ENCODE measurements at places on chromosomes 6 and 20.

DNA sequence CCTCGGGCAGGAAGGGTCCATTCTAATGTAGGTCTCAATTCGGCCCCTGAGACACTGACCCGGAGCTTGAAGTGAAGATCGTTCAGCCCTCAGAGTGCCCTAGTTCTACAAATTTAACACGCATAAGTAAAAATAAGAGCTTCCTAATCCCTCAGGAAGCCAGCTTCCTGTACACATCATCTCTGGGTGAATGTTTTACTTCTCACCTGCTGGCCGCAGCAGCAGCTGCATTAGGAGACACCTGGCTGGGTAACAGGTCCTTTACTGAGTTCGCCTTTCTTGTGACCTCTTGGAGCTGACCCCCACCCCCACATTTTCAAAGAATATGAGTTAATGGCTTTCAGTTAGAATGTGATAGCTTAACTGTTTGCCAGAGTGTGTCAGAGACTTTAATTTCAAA, 165.0 kb downstream of the SMOC2 start:
- no peak for DNase-seq

- no peak for DNase-seq
Measured at GRCh38 chr6:139881728-139882211, 507.3 kb upstream of the CITED2 start.

GRCh38 chr20:50995506-50995905, 27.4 kb downstream of the KCNG1 start:
- no peak for DNase-seq

GRCh38 chr20:19734811-19735210, 23.2 kb upstream of the RIN2 start:
- DNase-seq, result no peak

DNA sequence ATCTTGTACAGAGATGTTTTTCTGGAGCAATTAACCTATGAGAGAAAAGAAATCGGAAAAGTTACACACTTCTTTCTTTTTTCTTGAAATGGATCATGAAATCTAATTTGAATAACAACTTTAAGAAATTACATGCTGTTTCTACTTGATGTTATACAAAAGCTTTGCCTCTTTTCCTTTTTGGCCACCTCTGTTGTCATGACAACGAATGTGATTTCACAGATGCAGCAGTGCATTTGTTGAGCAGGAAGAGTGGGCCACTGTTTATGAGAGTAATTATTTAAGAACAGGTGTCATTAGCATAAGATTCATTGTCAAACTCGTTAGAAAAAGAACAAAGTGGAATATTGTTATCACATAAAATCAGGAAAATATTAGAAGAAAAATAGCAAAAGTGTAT, 148.3 kb upstream of the IMPG1 start:
- no peak for DNase-seq

DNA sequence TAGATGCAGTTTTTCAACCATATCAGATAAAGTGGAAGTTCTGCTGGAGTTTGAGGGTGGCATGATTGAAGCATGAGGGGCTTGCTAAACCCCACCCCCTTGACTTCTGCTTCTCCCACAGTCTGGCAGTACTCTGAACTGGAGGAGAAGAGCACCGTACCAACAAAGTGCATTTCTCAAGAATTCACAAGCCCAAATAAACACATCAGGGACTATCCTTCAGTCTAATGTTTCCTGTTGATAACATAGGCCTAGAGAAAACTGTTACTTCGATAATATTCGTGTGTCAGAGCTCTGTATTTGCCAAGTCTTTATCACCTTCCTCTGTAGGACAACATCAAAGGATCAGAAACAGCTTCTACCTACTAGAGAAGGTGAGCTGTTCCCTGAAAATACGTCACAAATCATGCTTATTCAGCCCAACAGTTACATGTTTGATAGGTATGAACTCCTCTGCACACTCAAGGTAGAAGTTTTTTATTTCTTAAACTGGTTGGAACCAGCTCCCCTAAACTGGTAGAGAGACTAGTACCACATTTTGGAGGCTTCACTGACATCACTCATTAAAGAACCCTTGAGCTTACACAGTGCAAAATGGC, 153.2 kb upstream of the PRND start:
- no peak for DNase-seq

DNA sequence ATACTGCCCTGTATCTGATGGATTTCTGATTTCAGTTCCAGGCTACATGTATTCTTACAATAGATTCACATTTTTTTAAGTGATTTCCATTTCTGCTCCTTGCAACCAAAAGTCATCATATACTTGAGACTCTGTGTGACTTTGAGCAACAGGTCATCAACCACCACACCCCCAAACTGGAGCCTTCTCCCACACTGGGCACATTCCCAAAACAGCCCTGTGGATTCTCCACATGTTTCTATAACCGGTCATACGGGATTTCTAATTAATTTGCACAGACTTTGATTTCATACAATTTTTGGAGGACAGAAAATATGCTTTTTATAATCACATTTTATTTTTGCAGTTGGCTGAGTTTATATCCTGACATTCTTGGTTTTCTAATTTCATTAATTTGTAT, 317.2 kb upstream of the ID4 start:
- DNase-seq, result no peak

- no peak for DNase-seq
Measured at GRCh38 chr6:125818225-125818657, 27.5 kb downstream of the NCOA7 start.

DNA sequence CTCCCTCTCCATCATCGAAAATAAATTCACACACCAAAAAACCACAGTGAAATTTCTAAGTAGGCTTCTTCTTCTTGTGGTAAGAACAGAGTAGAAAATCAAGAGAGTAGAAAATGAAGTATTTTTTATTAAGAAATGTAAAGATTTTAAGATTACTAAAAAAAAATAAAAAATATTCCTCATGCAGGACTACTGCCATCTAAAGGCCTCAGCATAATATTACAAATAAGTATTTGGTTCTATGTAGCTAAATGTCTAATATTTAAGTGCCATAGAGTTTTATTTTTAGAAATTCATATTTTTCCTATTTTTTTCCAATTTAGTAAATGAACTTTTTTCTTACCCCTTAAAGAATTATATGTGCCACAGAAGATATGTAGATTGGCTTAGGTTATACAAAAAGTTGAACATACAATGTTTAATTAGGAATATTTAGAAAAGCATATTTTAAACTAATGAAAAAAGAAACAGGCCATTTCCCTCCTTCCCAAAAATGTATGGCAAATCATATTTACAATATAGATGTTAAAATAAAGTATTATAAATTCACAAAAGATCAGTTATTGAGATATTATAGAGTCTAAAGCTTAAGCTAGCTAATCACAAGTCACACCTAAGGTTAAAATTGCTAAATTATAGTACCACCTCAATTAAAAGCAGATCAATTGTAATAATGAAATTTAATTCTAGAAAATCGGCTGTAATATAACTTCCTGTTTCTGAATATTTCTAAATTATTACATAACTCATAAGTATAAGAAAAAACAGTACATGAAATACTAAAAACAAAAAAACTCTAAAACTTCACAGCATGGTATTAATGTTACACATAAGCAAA, 3.5 kb upstream of the NT5DC1 start:
- DNase-seq, result no peak

GRCh38 chr6:18595774-18596530, 208.8 kb downstream of the RNF144B start:
- peak; percentile 16 for DNase-seq

GRCh38 chr6:67629258-67629657, 1005.8 kb upstream of the ADGRB3 start:
- DNase-seq, result peak; percentile 26

GRCh38 chr6:100171533-100172321, 177.7 kb upstream of the MCHR2 start:
- no peak for DNase-seq

GRCh38 chr6:40688214-40688761, 101.1 kb upstream of the LRFN2 start:
- DNase-seq, result no peak

DNA sequence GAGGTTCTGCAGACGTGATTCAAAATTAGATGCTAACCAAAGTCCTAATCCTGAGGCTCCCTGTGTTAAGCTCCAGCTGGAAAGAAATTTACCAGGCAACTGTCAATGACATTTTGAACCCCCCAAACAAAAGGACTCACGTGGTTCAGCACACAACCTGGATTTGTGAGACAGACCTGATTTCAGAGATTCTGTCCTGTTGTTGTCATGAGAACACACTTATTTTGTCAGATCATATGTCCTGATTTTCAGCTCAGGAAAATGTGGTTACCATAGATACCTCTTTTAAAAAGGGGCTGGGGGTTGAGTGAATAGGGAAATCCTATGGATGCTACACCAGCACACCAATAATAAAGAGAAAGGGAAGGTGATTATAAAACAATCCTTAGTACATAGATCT, 61.6 kb downstream of the MTFR2 start:
- no peak for DNase-seq

- DNase-seq, result no peak
Measured at GRCh38 chr20:62311150-62311549, 8.4 kb downstream of the ADRM1 start.

- no peak for DNase-seq
Measured at GRCh38 chr20:37564388-37565133, 36.9 kb upstream of the BLCAP start.

DNA sequence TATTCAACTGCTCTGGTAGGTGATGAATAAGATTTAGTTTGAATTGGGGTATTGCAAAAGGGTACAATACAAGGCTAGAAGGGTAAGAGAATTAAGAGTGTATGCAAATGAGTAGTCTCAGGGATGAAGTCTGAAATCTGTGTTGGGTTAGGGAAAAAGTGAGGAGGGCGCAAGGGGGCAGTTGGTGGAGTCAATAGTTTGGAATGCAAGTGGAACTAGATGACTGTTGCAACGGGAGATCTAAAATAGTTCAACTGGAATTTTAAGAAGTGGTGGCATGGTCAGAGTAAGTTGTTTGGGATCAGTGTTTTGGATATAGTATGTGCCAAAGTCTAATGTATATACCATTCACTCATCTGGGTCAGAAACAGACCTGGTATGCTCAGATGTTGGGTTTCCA, 329.6 kb downstream of the GJA1 start:
- no peak for DNase-seq

GRCh38 chr6:50198245-50198644, 148.5 kb upstream of the DEFB112 start:
- DNase-seq, result no peak

GRCh38 chr6:55176958-55177357, 2.6 kb downstream of the HCRTR2 start:
- no peak for DNase-seq

DNA sequence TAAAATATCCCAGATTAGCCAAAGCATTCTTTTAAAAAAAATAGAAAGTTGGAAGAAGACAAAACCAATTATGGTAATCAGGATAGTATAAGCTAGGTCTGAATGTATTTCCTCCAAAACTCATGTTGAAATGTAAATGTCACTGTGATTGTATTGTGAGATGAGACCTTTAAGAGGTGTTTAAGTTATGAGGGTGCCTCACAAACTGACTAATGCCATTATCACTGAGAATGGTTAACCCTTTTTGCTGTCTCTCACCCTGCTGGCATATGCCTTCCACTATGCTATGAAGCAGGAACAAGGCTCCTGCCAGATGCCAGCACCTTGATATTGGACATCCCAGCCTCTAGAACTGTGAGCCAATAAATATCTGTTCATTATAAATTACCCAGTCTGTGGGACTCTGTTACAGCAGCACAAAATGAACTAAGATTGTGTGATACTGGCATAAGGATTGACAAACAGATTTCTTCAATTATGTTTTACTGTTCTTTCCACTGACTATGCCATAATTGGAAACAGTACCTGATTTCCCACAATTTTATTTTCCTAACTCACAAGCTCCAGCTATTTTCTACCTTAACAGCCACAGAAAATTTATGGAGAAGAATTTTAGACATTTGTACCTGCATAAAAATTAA, 63.8 kb downstream of the IBTK start:
- DNase-seq, result no peak

- DNase-seq, result no peak
Measured at GRCh38 chr6:36730424-36731380, 33.1 kb downstream of the RAB44 start.

- DNase-seq, result no peak
Measured at GRCh38 chr20:10603378-10603777, 70.4 kb downstream of the JAG1 start.

GRCh38 chr6:18400831-18401446, 13.8 kb downstream of the RNF144B start:
- no peak for DNase-seq

GRCh38 chr6:1247894-1248293, 64.0 kb upstream of the FOXQ1 start:
- no peak for DNase-seq

GRCh38 chr20:1382670-1383069, 10.2 kb downstream of the FKBP1A start:
- DNase-seq, result no peak

GRCh38 chr20:61450549-61450948, 198.5 kb downstream of the CDH4 start:
- DNase-seq, result no peak

GRCh38 chr6:147449405-147450161, 58.9 kb upstream of the SAMD5 start:
- DNase-seq, result no peak

DNA sequence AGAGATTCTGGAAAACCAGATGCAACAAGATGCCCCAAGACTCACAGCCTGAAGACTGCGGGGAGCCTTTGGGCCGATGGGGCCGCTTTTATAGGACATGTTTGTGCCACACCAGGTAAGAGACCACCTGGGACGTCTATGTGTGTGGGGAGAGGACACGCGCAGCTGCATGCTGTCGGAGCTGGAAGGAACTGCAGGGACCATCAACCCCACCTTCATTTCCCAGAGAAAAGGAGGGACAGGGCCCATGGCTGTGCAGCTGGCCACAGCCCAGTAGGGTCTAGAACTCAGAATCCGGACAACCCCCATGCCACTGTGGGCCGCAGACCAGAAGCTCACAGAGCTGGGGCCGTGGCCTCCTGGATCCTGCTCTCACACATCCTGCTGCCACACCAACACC, 100.3 kb upstream of the MPC1 start:
- DNase-seq, result no peak

All from AG04449 (cell line).